B cell (primary cell): ENCODE measurements at places on chromosomes 3 and 15.

- no peak for DNase-seq
Observed at GRCh38 chr3:26460985-26461384, 161.6 kb upstream of the LRRC3B start.

- DNase-seq = no peak
Observed at GRCh38 chr3:117706037-117706436, 996.5 kb downstream of the TUSC7 start.

DNA sequence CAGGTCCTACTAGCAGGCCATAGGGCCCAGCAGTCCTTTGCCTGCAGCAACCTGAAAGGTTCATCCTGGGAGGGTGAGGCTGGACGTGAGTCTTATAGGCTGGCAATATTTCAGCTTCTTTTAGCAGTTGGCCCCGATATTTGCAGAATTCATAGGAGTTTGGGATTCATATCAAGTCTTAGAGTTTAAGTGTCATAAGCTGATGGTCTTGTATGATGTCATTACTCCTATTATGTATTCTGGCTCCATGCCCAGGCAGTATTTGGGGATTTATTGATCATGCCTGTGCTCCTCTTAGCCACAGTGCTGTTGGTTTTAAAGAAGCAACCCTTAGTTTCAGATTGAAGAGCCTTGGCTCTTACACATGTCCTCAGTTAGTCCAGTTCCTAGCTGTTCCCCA, 41.3 kb upstream of the POLR2M start:
- no peak for DNase-seq

GRCh38 chr3:194272221-194272620, 78.9 kb downstream of the CPN2 start:
- DNase-seq = no peak
